Stimulated activated CD4-positive, alpha-beta T cell treated with anti-CD3 and anti-CD28 coated beads, Interleukin-4, amount 100 ng/mL, for 48 hours (primary cell): ENCODE measurements at places on chromosomes 16 and 17.

DNA sequence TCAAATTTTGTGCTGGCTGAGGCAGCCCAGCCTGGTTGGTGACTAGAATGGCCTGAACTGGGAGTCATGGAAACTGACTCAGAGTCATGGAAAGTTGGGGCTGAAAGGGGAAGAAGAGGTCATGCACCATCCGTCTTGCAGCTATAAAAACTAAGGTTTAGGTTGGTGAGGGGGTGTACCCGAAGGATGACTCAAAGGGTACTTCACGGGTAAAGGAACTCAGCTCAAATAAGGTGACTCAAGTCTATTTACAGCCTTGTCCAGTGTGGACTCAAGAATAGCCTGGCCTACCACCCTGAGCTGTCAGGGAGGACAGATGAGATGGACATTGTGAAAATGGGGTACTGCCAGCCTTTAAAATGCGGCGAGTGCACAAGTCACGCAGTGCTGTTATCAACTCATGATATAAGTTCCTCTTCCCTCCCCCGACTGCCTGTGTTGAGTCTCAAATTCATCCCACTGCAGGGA is 18.6 kb downstream of the CD300LB start:
- DNase-seq: peak; percentile 34

DNA sequence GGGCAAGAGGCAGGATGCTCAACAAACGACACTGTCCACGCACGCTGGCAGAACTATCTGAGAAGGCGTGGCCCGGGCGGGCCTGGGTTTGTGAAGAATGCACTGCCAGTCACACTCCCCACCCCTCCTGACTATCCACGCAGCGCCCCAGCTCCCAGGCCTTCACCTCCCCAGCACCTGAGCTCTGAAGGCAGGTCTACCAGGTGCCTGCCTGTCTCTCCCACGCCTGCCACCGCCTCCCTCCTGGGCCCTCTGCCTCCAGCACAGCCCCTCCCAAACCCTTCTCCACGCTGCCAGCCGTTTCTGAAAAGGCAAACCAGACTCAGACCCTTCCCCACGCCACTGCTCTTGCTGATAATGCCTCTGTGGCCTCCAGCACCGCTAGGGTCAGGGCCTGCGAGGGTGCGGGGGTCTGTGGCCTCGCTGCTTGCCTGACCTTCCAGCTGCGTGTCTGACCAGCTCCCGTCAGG is 11.6 kb downstream of the MYBBP1A start:
- no peak for DNase-seq

DNA sequence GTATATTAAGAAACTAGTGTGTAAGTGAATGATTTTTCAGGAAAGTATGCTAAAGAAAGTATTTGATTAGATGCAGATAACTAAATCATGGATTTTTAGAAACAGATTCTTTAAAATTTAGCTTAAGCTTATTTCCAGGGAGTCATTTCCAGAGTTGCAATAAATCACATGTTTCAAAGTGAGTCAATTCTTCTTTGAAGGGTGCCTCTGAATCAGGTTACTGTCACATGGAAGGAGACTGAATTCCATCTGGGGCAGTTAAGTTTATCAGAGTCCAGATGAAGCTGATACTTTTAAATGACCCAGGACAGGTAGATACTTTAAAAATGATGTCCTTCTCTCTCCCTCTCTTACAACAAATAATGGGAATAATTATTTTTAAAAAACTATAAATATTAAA is 5.0 kb downstream of the MFSD11 start:
- no peak for DNase-seq

DNA sequence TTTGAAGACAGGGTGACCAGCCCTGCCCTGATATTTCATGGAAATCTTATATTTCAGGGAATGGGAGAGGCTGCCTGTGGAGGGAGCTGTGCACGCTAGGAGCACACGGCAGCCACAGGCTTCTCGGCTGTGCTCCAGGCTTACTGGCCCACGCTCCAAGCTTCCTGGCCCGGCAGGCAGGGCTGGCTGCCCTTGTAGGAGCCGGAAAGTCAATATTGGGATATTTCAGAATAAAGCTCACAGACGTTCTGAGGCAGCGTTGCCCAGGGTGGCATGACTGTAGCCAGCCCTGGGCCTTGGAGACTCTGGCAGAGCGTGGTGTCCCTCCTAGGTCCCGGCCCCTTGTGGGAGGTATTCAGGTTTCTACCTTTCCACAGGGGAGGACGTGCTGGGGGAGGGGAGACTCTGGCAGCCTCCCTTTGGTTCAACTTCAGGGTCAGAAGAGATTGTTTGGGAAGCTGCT is 95.6 kb downstream of the NPIPB11 start:
- DNase-seq: no peak

DNA sequence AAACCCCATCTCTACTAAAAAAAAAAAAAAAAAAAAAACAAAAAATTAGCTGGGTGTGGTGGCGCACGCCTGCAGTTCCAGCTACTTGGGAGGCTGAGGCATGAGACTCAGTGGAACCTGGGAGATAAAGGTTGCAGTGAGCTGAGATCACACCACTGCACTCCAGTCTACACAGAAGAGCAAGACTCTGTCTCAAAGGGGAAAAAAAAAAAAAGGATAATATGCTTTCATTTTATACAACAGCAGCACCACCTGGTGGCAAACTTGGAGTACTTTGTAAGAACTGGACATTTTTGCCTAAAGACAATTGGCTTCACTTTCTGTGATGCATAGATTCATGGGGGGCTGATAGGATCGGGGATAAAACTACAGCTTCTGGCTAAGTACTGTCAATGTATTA is 8.5 kb downstream of the CHTF8 start:
- DNase-seq: peak; percentile 52

DNA sequence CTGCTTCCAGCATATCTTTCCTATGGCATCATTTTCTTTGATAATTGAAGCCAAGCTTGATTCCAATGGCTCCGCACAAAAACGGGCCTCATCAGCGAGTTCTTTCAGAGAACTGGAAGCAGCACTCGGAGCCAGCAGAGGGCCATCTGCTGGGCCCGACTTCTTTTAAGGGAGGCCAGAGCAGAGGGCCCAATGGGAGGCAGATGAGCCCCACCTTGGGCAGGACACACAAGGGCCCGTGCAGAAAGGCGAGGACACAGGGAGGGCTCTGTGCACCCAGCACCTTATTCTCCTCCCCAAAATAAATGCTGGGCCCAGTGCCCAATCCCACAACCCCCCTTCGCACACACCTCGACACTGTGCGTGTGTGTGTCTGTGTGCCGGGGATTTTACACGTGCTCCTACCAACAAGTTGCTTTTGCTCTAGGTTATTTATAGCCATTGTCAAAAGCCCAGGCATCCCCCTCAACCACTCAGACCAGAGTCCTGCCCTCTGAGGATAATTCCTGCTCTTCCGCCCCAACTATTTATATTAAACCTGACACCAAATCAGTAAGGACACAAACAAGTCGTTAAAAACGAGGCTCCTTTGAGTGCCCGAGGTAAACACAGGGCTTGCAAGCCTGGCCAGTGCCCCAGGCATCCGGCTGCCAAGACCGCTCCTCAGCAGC is 6.8 kb downstream of the AXIN2 start:
- DNase-seq: no peak

GRCh38 chr17:74864866-74865395 is 5.2 kb upstream of the GRIN2C start:
- peak; percentile 67 for DNase-seq

GRCh38 chr16:57473176-57473840 is 10.8 kb downstream of the POLR2C start:
- no peak for DNase-seq

DNA sequence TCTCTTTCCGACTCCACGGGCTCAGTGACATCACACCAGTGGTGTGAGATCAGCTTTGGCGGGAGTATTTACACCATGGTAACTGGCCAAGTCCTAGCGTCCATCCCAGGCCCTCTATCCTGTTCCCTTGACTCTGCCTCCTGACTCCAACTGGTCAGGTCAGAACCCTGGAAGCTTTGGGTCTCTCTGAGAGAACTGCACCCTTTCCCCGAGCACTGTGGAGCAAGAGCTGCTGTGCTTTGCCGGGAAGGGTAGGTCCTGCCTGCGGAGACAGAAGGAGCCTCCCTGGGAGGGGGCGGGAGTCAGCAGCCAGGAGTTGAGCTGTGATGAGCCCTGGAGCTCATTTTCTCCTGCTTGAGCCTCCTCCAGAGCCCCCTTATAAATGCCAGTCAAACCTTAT is 212.1 kb upstream of the TNRC6C start:
- DNase-seq: no peak

GRCh38 chr16:81875461-81875860 is 96.4 kb downstream of the PLCG2 start:
- no peak for DNase-seq

- DNase-seq: no peak
Measured at GRCh38 chr17:14156689-14157088, 80.0 kb downstream of the CDRT15 start.

- no peak for DNase-seq
Measured at GRCh38 chr16:12679660-12680272, 123.9 kb downstream of the CPPED1 start.

GRCh38 chr17:65914784-65915342 is 277.1 kb downstream of the CEP112 start:
- no peak for DNase-seq

DNA sequence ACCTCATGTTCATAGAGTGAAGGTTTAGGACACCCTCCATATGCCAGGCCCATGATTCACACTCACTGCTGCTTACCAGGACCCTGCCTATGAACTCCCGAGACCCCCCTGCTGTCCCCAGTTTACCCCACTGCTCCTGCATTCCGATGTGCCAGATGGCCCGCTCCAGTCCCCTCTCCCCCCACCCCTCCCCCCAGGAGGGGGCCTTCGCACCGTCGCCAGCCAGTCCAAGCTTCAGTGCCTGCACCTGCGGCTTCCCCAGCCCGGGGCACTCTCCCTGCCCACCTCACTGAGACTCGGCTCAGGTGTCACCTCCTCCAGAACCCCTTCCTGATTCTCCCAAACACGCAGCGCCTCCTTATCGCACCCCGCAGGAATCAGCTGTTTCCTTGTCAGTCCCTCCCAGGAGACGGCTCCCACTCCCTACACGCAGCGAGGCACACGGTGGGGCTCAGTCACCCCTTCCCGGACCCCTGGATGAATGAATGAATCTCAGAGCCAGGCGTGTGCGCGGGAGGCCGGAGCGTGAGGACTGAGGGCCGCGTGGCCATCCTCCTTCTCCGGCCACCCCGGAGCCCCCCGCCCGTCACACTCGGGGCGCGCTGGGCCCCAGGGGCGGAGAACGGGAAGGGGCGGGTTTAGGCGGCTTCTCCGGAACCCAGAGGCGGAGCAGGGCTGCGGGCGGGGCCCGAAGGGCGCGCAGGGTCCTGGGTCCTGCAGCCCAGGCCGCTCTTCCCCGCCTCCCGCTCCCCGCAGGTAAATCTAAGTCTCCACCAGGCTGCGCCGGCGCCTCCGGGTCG is 1.6 kb downstream of the MYO1C start:
- DNase-seq: peak; percentile 69

DNA sequence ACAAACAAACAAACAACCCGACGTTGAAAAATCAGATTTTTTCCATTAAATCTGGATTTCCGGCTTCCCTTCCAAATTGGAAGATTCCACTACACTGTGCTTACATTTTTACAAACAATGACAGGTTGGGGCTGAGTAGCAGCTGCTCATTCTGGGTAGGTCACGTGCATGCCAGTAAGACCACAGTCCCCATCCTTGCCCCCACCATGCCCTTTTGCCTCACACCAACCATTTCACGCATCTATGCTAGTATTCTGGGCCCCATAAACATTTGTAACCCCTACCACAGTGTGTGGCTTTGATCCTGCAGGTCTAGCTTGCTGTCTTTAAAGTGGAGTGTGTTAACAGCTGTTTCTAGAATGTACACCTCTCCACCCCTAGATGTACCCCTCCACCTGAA is 366.1 kb downstream of the XYLT1 start:
- no peak for DNase-seq

DNA sequence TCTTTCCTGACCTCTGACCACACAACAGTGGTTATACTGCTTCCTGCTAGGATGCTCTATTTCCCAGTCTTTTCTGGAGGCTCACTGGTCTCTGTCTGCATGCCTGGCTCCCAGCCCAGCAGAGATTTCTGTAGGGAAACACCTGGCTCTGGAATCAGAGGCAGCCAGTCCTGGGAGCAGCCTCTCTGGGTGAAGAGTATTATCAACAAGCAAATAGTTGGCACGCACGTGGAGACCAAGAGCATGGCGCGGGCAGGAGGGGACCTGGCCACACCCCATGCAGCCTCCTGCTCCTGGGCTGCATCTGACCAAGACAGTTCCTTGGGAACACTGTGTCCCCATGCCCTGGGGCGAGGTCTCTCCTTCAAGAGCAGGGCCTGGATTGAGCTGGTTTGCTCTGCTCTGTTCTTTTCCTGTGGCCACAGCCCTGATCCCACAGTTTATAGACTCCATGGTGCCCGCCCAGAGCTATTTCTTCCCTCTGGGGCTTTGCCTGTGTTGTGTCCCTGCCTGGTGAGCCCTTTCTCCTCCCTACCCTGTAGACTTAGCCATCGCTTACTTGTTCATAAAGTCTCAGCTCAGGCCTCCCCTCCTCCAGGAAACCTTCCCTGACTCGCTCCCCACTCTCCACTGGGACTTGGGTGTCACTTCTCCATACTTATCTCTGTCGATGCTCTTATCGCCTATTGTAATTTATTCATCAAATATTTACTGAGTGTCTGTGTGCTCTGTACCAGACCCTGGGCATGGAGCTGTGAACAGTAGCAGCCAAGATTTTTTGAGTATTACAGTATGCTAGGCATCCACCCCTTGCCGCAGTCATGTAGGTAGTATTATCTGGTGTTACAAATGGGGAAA is 60.6 kb downstream of the SCNN1B start:
- no peak for DNase-seq

DNA sequence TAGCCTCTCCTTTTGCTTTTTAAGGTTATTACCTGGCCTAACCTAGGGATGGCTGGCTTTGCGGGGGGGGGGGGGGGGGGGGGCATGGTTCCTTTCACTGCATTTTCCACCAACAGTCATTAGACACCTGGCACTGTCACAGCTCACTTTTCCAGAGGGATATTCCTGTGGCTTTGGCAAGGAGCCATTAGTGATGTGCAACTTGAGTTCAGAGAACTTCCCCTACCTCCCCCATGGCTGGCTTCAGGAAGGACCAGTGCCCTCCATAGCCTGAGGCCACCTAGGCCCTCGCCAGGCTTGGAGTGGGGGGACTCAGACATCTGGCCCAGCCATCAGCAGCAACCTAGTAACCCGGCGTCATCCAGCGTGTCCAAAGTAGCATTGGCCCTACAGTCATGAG is 234.6 kb downstream of the CPPED1 start:
- DNase-seq: no peak

DNA sequence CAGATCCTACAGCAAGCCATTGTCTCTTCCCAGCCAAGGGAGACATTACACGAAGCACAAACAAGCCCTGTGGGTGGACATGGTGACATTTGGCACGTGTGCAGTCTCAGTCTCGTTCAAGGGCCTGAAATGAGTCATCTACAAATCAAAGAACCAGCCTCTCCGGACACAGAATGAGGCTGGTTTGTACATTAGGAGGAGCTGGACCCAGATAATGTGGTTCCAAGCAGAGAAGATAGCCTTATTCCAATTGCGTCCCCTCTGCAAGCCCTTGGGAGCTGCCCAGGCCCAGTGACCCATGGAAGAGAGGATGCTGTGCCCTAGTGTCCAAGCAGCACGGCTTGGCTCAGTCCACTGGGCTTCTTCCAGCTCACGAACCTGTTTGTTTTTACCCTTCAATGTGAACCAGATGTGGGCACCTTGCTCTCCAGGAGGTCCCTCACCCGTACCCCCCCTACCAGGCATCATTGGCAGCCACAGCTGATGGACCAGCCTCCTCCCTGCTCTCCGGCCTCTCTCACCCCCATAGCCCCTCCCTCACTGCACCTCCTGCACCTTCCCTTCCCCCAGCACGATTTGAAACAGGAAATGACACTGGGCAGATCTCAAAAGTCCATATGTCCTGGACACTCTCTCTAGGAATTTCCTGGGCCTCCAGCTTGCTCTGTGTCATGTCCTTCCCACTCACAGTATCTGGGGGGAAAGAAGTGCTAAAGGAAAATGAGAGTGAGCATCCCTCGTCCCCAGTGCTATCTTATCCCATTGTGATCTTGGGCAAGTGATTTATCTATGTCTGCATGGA is 26.2 kb downstream of the KPNA2 start:
- DNase-seq: no peak
